ENCODE measurements at places on chromosomes 6 and 20.
A peak's percentile ranks its signal among the peaks of the same experiment; 100 is the strongest.

GRCh38 chr6:150747155-150747554, 118.3 kb upstream of the MTHFD1L start:
- DNase-seq: peak; percentile 56

GRCh38 chr6:127963495-127963894, 62.6 kb upstream of the THEMIS start:
- no peak for DNase-seq

GRCh38 chr6:117280922-117281321, 15.6 kb downstream of the VGLL2 start:
- peak; percentile 43 for DNase-seq

GRCh38 chr6:146598772-146599405, at the start of gene ADGB:
Gene ADGB, plus strand, starts transcription at chr6:146598972. Its CDS starts 69 bp downstream, at chr6:146599041.
- peak; percentile 25 for DNase-seq

DNA sequence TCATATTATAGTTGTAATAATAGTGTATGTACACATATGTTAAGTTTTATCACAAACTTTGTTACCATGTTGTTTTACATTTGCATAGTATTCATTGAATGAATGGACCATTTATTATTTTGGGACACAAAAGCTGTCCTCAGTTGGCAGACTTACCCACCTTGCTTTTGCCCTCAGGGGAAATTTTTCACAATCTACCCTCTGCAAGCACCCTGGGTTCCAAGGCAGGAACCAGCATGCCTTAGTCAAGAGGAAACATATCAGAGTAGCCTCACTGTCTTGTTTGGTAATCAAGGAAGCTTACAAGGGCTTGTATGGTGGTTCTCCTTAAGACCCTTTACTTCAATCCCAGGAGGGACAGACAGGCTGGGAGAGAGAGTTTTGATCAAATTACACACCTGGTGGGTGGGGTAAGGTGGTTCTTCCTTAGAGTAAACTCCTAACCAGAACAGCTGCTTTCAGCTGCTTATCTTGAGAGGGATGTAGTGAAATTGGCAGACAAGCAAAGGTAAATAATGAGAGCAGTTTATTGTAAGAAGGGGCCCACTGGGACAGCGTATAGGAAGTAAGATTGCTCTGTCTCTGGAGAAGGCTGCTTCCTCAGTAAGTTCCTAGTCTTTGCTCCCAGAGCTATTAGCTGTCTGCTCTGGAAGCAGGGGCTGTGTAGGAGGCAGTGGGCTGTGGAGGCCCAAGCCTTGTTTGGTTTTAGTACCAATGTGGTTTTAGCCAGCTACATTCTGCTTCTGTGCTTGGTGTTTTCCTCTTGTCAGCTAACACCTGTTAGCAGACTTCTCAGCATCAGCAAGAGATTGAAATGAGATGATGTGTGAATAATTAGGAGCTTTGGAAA, 31.1 kb downstream of the BRPF3 start:
- peak; percentile 54 for DNase-seq

GRCh38 chr6:11428371-11428770, 109.2 kb upstream of the TMEM170B start:
- DNase-seq: no peak

GRCh38 chr6:74579794-74580193, 626.1 kb downstream of the COL12A1 start:
- no peak for DNase-seq

GRCh38 chr20:57159945-57160610, 106.4 kb downstream of the BMP7 start:
- DNase-seq: no peak

- DNase-seq: peak; percentile 30
Measured at GRCh38 chr6:1856381-1856780, 246.7 kb downstream of the FOXC1 start.

GRCh38 chr6:150169609-150170008, 26.8 kb downstream of the PPP1R14C start:
- no peak for DNase-seq

- DNase-seq: peak; percentile 59
Measured at GRCh38 chr20:21505810-21506530, 7.9 kb downstream of the NKX2-2 start.

DNA sequence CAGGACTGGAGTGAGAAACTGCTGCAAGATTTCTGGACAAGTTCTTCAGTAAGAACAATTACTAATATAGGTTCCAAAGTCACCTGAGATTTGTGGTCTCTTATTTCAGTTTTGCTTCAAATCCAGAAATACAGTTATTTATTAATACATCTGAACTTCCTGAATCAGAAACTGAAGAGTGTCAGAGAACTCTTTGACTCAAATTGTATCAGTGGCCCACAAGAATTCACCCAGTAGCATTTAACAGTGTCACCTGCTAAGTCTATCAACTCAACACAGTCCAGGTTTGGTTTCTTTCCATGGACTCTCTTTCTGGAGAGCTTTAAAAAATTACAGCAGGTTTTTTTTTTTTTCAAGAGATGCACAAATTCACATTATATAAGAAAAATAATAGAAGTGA, 18.8 kb upstream of the NHSL1 start:
- no peak for DNase-seq
